Stimulated activated CD4-positive, alpha-beta T cell treated with anti-CD3 and anti-CD28 coated beads, Interleukin-15, amount 100 ng/mL, for 24 hours (primary cell): ENCODE measurements at places on chromosomes 6 and 20.

DNA sequence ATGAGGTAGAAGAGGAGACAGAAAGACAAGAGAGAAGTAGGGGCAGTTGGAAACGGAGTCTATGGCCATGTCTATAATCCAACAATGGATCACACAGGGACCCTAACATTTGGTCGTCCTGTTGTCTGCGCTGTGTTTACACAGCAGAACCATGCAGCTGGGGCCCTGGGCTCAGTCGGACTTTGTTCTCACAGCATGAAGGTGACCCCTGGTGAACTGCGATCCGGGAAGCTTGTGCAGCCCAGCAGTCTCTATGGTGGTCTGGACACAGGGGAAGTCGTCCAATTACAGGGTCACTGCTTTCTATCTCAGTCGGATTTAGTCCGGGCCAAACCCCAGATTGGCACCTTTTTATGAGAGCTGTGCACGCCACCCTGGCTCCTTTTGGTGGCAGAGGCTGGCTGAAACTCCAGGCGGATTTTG, 153.6 kb downstream of the FOXA2 start:
- no peak for DNase-seq

DNA sequence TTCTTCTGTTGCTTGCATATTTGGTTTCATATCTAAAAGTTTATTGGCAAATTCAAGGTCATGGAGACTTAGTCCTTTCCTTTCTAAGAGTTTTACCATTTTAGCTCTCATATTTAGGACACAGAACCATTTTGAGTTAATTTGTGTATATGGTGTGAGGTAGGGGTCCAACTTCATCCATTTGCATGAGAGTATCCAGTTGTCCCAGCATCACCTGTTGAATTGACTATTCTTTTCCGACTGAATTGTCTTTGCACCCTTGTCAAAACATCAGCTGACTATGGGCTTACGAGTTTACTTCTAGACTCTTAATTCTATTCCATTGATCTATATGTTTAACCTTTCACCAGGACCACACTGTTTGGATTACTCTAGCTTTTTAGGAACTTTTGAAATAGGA, 157.5 kb downstream of the RALGAPA2 start:
- no peak for DNase-seq

DNA sequence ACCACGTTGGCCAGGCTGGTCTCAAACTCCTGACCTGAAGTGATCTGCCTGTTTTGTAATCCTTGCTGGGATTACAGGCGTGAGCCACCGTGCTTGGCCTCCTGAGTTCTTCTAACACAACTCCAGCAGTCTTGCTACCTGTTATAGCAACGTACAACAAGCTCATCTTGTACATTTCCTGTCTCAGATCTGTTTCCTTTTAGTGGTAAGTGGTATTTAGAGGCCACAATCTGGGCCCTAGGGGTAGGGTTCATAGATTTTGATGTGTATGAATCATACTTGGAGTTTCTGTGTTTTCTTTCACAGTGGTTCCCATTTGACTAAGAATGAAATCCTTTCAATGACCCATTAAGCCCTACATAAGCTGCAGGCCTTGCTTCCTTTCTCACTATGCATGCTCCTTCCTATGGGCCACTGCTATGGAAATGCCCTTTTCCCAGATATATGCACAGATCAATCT, 27.1 kb upstream of the SYNCRIP start:
- peak; percentile 51 for DNase-seq

GRCh38 chr6:26330859-26331217, 34.2 kb upstream of the BTN3A2 start:
- DNase-seq: no peak

DNA sequence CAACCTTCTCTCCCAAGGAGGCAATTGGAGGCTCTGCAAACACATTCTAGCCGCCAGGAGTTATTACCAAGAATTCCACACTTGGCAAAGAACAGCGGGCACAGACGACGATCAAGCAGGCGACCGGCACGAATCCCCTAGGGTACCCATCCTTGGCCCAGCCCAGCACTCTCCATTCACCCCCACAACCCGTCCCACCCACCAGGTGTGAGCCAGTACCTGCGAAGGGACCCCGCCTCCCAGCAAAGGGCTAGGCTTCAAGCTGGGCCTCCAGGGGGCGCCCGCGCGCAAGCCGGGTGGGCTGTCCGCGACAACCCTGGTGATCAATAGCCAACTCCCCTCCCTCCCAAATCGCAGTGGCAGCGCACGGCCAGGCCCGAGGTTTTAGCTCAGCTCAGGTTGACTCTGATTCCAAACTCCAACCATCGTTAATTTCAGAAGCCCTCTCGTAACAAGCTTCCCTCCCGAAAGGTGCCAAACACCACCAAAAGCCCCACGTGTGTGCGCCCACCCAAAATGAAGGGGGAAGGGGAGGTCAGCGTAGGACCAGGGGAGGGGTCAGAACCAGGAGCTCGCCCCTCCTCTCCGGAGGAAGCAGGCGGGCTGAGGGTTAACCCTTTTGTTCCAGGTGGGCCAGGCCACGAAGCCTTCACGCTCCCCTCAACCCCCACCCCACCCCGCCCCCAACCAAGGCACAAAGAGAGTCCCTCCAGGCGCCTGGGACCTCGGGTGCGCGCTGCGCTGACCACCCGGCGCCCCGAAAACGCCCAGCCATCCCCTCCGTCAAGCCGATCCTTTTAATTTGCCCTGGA, 2.1 kb downstream of the SALL4 start:
- peak; percentile 80 for DNase-seq

DNA sequence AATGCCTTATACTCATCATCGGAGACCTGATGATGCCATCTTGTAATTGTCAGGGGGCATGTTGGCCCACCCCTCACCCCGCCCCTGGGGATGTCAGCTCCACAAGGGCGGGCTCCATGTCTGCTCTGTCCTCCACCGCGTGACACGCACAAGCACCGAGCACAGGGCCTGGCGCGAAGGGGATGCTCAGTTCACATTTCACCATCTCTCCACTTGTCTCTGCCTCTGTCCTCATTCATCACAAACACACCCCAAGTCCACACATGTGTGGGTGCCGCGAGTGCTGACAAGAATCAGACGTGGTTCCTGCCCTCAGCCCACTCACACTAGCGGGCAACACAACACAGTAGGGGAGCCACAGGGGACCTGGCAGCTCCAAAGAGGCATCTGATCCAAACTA, 151.2 kb upstream of the PTPN1 start:
- DNase-seq: no peak
